Activated CD8-positive, alpha-beta memory T cell treated with anti-CD3 and anti-CD28 coated beads for 1 hour (primary cell): ENCODE measurements at places on chromosomes 16 and 17.

DNA sequence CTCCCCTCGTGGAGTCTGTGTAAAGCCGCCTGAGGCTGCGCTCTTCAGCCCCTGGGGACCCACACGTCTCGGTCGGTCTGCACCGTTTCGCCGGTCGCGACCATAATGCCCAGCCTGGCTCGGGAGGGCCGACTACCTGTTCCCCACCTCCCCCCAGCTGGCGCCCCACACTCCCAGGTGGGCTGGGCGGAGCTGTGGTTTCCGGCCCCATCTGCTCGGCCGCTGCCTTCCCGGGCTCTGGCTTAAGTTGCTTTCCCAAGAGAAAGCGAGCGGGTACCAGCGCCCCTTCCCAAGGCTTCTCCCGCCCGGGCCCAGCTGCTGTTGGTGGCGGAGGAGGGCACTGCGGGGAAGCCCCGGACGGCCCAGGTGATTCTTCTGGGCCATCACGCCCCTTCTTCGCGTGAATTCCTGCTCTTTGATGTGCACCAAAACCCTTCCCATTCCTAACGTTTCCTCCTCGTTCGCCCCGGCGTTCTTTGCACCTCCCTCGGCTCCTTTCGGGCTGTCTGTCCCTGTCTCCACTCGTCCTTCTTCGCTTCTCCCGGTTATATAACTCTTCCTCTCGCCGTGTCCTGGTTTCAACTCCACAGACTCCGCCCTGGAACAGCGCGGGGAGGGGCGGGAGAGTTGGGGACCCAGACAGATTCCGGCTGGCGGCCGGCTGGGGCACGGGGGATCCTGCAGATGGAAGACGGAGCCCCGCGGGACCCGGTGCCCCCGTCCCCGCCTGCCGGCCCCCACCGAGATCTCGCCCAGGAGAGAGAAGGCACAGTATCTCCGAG is 2.0 kb downstream of the KDM6B start:
- DNase-seq: no peak

DNA sequence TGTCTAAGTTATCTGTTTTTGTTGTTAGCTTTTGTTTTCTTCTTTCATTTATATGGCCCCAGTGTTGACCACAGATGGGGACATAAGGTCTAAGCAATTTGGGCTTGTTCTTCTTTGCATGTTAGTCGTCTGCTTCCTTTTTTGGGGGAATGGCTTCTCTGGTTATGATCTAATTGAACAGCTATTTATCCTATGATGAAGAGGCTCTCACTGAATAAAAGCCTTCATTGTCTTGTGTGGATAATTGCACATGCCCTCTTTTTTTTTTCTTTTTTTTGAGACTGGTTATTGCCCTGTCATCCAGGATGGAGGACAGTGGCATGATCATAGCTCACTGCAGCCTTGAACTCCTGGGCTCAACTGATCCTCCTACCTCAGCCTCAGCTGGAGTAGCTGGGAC is 13.7 kb downstream of the SMARCE1 start:
- no peak for DNase-seq

GRCh38 chr16:66335704-66336329 is 30.7 kb upstream of the CDH5 start:
- no peak for DNase-seq

DNA sequence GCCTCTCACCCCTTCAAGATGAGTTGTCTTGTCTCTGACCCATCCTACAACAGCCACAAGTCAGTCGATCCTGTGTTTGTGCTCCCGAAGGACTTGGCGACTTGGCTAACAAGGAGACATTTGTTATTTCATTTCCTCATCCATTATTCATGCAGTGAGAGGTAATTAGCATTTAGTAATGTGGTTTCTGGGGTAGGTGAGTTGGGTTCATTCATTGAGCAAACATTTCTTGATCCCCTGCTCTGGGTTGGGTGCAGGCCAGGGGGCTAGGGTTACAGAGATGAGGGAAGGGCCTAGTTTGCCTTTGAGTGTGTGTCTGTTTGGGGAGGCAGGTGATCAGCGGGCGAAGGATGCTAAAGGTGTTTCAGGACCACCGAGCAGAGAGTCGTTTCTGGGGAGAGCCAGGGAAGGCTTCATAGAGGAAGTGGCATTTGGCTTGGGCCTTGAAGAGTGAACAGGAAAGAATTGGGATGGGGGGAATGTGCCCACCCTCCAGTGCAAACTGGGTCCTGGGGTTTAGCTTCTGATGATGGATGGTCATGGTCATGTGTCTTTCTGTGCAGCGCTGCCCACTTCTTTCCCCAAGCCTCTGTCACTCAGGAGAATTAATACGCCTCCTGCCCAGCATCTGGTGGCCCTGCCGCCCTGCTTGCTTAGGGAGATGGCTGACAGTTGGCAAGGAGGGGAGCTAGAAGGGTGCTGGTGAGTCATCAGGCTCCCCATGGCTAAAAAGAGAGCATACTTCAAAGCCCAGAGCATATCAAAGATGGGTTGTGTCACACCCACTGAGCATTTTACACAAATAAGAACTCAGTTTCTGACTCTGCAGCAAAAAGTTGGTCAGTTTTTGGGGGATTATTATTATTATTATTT is 38.5 kb downstream of the MSI2 start:
- peak; percentile 18 for DNase-seq

GRCh38 chr17:52145476-52145875 is 13.0 kb downstream of the CA10 start:
- no peak for DNase-seq

DNA sequence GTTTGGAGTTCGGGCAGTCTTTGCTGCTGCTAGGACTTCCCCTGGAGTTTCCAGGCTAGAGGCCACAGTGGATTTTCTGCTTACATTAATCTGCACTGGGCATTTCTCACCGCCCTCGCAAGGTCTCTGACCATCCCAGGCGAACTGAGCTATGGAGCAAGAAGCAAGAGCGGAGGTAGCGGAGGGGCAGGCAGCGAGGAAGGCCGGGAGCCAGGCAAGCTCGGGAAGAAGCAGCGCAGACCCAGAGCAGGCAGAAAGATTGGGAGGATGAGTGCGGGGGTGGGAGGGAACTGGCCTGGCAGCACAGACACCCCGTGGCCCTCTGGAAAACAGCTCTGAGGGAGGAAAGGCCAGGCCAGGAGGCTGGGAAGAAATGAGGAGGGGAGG is 3.8 kb downstream of the COTL1 start:
- DNase-seq: no peak

DNA sequence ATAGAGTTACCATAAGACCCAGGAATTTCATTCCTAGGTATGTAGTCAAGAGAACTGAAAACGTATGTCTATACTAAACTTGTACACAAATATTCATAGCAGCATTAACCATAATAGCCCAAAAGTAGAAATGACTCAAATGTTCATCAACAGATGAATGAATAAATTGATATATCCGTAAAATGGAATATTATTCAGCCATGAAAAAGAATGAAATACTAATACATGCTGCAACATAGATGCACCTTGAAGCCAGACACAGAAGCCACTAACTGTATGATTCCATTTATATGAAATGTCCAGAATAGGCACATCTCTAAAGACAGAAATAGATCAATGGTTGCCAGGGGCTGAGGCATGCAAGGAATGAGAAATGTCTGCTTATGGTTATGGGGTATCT is 484.1 kb downstream of the SLC39A11 start:
- DNase-seq: no peak

- no peak for DNase-seq
Observed at GRCh38 chr17:63685578-63685977, 14.3 kb downstream of the LIMD2 start.
